NCI-H2029 (cell line): ENCODE measurements at places on chromosomes 16 and 17.

- DNase-seq: no peak
These were observed 448.5 kb upstream of the CCL2 start for GRCh38 chr17:33806631-33807030.

GRCh38 chr17:81090361-81091136, 55.6 kb downstream of the BAIAP2 start:
- DNase-seq: no peak

GRCh38 chr17:46818929-46819859, 702 bp upstream of the WNT3 start:
- DNase-seq: no peak

GRCh38 chr16:87328846-87329245, 11.7 kb upstream of the C16orf95 start:
- no peak for DNase-seq

- DNase-seq: no peak
These were observed 17.0 kb downstream of the IRX5 start for GRCh38 chr16:54947616-54948015.

DNA sequence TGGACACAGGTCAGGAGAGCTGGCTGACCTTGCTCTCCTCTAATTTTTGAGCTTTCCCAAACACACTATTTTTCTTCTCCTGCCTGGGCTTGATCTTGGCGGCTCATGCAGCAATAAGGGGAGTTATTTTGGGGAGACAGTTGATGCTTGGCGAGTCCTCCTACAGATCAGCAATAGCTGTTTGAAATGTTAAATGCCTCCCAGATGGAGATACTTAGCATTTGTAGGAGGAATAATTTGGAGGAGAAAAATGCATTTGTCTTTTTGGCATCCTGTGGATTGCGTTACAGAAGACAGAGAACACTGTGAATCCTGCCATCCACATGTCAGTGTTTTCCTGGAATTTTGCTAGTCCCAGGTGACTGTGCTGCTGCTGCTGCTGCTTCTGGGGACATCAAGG, 328.0 kb upstream of the XYLT1 start:
- DNase-seq: no peak

- no peak for DNase-seq
These were observed 61.2 kb downstream of the CLEC16A start for GRCh38 chr16:11005611-11005975.
